ENCODE measurements at places on chromosomes 2 and 18.

GRCh38 chr2:44981714-44982108, 27.5 kb downstream of the SIX2 start:
- peak; percentile 61 for DNase-seq

- DNase-seq: no peak
Measured at GRCh38 chr2:24969784-24970183, 2.0 kb downstream of the DNAJC27 start.

GRCh38 chr18:34001376-34001775, 223.3 kb downstream of the NOL4 start:
- DNase-seq: no peak

GRCh38 chr2:157559061-157559460, 69.6 kb downstream of the ACVR1C start:
- DNase-seq: no peak

GRCh38 chr2:105422801-105423200, 23.9 kb upstream of the FHL2 start:
- no peak for DNase-seq

DNA sequence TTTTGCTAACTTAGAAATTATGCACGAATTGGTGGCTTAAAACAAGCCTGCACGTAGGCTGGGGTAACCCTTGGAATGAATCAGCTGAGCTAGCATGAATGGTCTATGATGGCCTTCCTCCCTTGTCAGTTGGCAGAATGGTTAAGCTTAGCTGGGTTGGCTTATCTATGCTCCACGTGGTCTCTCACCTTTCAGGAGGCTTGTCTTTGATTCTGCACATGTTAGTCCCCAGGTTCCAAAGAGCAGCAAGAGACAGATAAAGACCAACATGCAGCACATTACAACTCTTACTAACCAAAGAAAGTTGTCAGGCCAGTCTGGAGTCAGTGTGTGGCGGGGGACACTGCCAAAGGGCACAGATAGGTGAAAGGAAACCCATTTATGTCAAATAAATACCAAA, 700.9 kb upstream of the SYT4 start:
- no peak for DNase-seq

DNA sequence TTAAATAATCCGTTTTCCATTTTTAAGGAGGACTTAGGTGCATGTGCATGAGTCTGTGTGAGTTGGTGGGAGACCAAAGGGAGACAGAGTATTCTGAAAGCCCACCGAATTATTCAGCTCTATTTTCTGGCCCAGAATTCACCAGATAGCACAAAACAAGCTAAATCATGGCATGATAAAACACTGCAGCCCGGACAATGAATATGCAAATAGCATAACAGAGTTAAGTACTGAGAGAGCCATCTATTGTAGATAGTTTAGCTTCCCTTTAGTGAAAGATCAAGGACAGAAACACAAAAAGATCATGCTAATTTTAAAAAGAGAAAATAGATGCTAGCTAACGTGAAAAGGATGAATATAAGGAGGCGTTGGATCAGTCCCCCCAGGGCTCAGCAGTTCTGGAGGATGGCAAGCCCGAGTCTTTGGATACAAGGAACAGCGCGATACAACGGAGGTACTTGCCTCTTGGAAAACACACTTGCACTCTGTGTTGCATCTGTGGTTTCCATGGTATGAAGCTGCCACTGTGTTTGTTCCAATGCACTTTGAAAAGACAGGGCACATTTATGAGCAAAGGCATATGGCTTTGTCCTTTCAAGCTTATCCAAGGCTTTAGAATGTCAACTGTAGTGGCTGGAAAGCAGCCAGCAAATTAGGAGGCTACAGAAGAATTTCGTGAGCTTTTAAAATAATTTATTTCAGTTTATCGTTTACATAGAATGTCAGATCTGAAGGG, 119.9 kb downstream of the LYPD1 start:
- DNase-seq: no peak

GRCh38 chr2:233854241-233854981, at the start of gene HJURP:
HJURP (minus strand) TSS chr2:233854535; CDS start chr2:233854500, 35 bp downstream.
- DNase-seq: peak; percentile 83
